Activated naive CD8-positive, alpha-beta T cell treated with anti-CD3 and anti-CD28 coated beads, Interleukin-2, amount 50 U/mL, for 24 hours (primary cell): ENCODE measurements at places on chromosomes 7 and 10.

- DNase-seq, result no peak
Observed at GRCh38 chr10:7202793-7203355, 208.0 kb downstream of the SFMBT2 start.

- no peak for DNase-seq
Observed at GRCh38 chr10:70907637-70908405, 19.5 kb upstream of the PCBD1 start.

GRCh38 chr7:124698964-124699363 lies 66.6 kb downstream of the GPR37 start:
- no peak for DNase-seq

GRCh38 chr10:18606051-18606695 lies 45.2 kb downstream of the NSUN6 start:
- no peak for DNase-seq

- no peak for DNase-seq
Observed at GRCh38 chr10:119201233-119201632, 6.1 kb upstream of the GRK5 start.
